T-helper 1 cell treated with Interleukin-12 subunit alpha and Interleukin-12 subunit beta and Interleukin-4 antibody, amounts not matched to agents 30 ng/mL and 1 ng/mL, for 36 hours (primary cell): ENCODE measurements at places on chromosomes 4 and X. TPM values are rescaled to one million over a fixed set of nuclear protein-coding genes. Genes with fewer than 3 reads are reported as not detected.

The FAM9C gene
- 0.05 TPM in 1 of 2 replicates, not detected in the other for total RNA-seq

The TIGD2 gene
- total RNA-seq: 3.3 and 4.1 TPM in 2 replicates

The MID2 gene
- total RNA-seq: 6.3 and 6.6 TPM in 2 replicates

The RHOXF2 gene
- total RNA-seq: not detected in 2 replicates

The RIPPLY1 gene
- not detected in 2 replicates for total RNA-seq

The TRIM61 gene
- total RNA-seq: 2.5 and 5.1 TPM in 2 replicates

The HDAC6 gene
- total RNA-seq: 83.1 and 87.3 TPM in 2 replicates

The MAGEC1 gene
- not detected in 2 replicates for total RNA-seq

The CLDN22 gene
- not detected in 2 replicates for total RNA-seq

The FGD1 gene
- total RNA-seq: 0.07 TPM in 1 of 2 replicates, not detected in the other

The ANKRD50 gene
- total RNA-seq: 0.07 and 0.17 TPM in 2 replicates

The ART3 gene
- total RNA-seq: not detected in 2 replicates

The P2RY4 gene
- 0.34 TPM in 1 of 2 replicates, not detected in the other for total RNA-seq

The FHIP1A gene
- total RNA-seq: not detected in 2 replicates

The AR gene
- 0.02 TPM in 1 of 2 replicates, not detected in the other for total RNA-seq

The TRMT44 gene
- total RNA-seq: 26.3 and 29.8 TPM in 2 replicates

The CXorf49 gene
- total RNA-seq: not detected in 2 replicates
